H9 (cell line): ENCODE measurements at places on chromosomes 7 and 10. TPM values are rescaled to one million over a fixed set of nuclear protein-coding genes. Genes with fewer than 3 reads are reported as not detected.

Gene WDR86
- 8.1 and 9.4 TPM in 2 replicates for total RNA-seq

Gene ZSCAN21
- 23.5 and 24.3 TPM in 2 replicates for total RNA-seq

Gene CYP3A4
- total RNA-seq, result not detected in 2 replicates

Gene PDK4
- total RNA-seq, result not detected in 2 replicates

Gene PLCE1
- 0.09 and 0.13 TPM in 2 replicates for total RNA-seq

Gene CCDC3
- total RNA-seq, result 2.3 and 2.4 TPM in 2 replicates

Gene HOXA4
- total RNA-seq, result not detected in 2 replicates

Gene CRTAC1
- 0.46 and 0.48 TPM in 2 replicates for total RNA-seq

Gene CPA2
- total RNA-seq, result 0.29 TPM in 1 of 2 replicates, not detected in the other

Gene MSMB
- total RNA-seq, result not detected in 2 replicates

Gene GARIN1A
- total RNA-seq, result 0.50 and 0.98 TPM in 2 replicates

Gene FAM24B
- total RNA-seq, result not detected in 2 replicates

Gene SPDYE2B
- total RNA-seq, result not detected in 2 replicates

GRCh38 chr7:129431911-129432643 is 2.2 kb upstream of the STRIP2 start:
- no peak for DNase-seq

DNA sequence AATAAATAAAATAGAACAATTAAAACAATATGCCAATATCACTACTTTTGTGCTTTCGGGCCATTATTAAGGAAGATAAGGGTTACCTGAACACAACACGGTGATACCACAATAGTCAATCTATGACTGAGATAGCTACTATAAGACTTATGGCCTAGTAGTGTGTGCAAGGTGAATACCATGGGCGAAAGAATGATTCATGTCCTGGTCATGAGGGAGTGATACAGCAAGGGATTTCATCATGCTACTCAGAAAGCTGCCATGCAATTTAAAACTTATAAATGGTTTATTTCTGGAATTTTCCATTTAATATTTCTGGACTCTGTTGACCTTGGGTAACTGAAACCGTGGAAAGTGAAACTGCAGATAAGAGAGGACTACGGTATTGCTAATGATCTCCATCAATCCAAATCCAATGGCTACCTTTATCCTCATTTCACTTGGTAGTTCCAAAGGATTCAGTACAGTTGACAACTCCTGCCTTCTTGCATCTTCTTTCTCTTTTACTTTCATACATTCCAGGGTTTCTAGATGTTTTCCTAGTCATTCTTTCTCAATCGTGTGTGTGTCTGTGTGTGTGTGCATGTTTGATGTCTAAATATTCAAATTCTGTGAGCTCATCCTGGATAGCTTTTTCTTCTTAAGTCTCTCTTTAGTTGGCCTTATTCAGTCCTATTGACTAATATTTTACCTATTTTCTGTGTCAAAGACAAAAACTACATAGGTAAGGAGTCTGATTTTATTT is 100.5 kb upstream of the MAGI2 start:
- DNase-seq, result no peak

- peak; percentile 71 for DNase-seq
These were observed 82.7 kb downstream of the FAM204A start for GRCh38 chr10:118259288-118259906.

DNA sequence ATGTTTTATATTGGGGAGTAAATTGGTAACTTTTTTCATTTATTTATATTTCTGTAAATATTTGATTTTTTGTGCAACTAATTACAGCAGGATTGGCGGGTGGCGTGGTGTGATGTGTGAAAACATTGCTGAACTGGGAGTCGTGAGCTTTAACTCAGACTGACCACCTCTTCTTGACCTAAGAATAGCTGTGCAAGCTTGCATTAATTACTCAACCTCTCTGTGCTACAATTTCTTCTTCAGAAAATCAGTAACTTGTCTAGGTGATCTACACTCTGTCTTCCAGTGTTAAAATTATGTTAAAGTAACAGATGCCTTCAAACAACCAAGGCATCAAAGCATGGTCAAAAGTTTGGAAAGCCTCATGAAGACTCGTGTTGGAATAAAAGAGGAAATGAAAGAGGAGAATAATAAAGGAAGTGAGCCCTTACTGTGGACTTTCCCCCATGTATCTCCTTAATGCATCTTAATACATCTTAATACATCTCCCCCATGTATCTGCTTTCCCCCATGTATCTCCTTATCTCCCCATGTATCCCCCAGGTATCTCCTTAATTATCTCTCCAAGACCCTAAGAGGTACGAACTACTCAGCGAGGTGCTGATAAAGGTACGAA is 71.2 kb downstream of the SVIL start:
- no peak for DNase-seq

- DNase-seq, result no peak
These were observed 10.8 kb upstream of the BLOC1S2 start for GRCh38 chr10:100297242-100297641.

GRCh38 chr7:152050547-152050971 is 25.1 kb downstream of the GALNT11 start:
- no peak for DNase-seq

DNA sequence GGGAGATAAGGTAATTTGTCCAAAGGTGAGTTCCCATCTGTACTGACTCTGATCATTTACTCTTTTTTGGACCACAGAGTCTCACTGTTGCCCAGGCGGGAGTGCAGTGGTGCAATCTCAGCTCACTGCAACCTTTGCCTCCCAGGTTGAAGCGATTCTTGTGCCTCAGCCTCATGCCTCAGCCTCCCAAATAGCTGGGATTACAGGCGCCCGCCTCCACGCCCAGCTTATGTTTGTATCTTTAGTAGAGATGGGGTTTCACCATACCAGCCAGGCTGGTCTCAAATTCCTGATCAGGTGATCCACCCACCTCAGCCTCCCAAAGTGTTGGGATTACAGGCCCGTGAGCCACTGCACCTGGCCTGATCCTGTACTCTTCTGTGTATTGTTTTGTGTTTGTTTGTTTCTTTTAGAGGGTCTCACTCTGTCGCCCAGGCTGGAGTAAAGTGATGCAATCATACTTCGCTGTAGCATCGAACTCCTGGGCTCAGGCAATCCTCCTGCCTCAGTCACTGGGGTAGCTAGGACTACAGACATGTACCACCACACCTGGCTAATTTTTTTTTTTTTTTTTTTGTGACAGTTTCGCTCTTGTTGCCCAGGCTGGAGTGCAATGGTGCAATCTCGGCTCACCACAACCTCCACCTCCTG is 2.4 kb downstream of the NOLC1 start:
- no peak for DNase-seq

DNA sequence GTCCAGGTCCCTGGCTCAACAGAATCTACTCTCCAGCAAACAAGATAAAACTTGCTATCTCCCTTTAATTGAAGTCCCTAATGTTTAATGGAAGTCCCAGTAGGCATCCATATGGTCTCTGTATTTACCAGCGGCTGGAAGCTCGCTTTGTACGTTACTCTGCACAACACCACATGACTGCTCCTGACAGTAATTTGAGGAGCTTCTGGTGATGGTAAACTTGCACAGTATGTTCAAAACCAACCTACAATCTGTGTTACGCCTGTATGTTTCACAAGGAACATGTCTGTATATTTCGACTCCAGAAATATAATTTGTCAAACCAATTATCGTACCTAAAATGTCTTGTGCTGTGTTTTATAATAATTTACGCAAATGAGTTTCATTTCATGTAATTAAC is 4.4 kb upstream of the TECPR1 start:
- DNase-seq, result no peak

DNA sequence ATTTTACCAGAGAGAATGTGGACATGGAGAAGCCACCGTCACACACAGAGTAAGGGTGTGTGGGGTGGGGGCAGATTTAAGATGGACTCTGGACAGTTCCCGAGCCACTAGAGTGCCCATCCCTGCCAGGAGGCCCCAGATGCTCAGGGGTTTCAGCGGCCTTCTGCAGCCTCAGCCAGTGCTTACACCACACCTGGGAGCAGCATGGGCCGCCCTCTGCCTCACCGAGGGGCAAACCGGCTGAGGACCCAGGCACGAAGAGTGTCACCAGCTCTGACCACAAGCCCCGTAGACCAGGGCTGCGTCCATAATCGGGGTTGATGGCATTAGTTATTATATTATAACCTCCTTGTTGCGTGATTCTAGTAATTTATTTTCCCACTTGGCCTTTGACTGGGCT is 6.7 kb upstream of the MNX1 start:
- DNase-seq, result peak; percentile 46

GRCh38 chr7:143240291-143241168 is 18.7 kb downstream of the TAS2R40 start:
- peak; percentile 64 for DNase-seq

DNA sequence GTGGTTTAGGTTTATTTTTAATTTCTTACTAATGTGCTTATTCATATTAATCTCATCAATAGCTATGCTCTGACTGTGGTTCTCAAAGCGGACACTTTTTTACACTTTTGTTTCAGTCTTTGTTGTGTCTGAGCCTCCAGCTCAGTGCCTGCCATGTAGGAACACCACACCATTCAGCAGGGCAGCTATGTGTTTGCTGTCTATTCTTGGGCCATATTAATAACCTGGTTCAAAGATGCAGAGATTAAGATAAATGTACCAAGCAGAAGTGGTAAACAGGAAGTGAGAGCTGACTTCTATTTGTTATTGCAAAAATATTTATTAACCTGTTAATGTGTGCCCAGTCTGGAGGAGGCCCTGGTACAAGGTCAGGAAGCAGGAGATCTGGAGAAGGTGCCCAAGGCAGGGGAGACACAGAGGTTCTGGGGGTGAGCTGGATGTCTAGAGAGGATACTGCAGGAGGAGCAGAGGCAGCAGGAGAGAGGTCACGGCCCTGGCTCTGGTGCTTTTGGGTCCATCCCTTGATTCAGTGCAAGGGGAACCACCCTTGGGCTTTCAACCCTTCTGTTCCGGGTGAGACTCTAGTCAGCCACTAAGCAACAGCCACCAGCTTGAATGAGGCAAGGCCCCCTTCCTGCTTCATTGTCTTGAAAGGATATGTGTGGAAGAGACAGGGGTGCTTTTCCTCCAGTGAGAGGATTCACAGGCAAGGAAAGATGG is 1.9 kb downstream of the TBXAS1 start:
- no peak for DNase-seq

- no peak for DNase-seq
These were observed 29.6 kb downstream of the AMZ1 start for GRCh38 chr7:2717293-2718261.

- DNase-seq, result no peak
These were observed 421.0 kb downstream of the PTPRN2 start for GRCh38 chr7:158166386-158167340.

- no peak for DNase-seq
These were observed 3.2 kb upstream of the NFKB2 start for GRCh38 chr10:102392306-102392705.

DNA sequence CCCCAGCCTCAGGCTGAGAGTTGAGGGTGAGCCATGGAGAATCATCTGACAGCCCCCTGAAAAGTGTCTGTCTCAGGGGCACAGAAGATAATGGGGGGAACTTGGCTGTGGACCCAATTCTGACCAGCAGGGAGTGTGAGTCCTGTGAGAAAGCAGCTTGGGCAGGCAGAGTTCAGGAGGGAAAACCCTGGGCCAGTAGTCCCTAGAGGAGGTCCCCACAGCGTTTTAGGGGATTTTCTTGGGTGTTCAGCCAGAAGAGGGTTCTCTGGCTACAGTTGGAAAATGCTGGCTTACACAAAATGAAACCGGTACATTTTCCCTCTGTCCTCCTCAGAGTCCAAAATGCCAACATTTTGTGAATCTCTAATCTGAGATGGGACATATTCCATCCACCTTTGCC is 35.8 kb upstream of the TRIM8 start:
- DNase-seq, result no peak

DNA sequence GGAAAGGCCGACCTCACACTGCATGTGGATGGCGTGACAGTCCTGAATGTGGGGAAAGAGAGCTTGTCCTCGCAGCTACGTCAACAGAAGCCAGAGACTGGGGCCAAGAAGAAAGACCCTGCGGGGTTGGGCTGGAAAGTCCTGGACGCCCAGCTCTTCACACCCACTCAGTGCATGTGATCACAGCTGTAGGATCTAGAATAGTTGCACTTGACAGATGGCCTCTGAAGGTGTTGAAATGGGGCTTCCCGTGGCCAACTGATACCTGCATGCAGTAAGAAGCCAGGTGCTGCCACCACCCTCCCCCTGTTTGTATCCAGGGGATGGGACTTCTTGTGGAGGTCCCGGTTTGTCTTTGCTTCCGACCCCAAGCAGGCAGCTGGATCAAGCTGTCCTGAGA is 34.1 kb upstream of the OCM2 start:
- no peak for DNase-seq

- DNase-seq, result no peak
These were observed 15.0 kb downstream of the RET start for GRCh38 chr10:43091846-43092245.

GRCh38 chr7:2880874-2881533 is 36.9 kb upstream of the GNA12 start:
- peak; percentile 95 for DNase-seq

DNA sequence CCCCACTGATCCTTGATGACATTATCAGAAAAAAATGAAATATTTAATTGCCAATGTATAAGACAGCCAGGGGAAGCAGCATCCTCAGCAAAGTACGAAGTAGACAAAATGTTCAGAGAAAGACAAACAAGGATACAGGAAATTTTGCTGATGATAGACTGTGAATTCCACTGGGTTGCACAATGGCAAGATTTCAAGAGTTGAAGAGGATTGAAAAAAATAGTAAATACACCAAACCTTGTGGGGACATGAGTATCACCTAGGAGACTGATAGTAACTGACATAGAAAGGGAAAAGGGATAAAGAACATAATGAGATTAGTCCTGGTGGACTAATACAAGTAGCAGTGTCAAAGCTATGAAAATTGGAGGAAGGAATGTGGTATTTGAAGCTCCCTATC is 16.5 kb downstream of the CNOT4 start:
- DNase-seq, result no peak

- no peak for DNase-seq
These were observed 6.7 kb downstream of the TLL2 start for GRCh38 chr10:96507044-96507443.

- no peak for DNase-seq
These were observed 244.0 kb upstream of the CXCL12 start for GRCh38 chr10:44628921-44629320.

DNA sequence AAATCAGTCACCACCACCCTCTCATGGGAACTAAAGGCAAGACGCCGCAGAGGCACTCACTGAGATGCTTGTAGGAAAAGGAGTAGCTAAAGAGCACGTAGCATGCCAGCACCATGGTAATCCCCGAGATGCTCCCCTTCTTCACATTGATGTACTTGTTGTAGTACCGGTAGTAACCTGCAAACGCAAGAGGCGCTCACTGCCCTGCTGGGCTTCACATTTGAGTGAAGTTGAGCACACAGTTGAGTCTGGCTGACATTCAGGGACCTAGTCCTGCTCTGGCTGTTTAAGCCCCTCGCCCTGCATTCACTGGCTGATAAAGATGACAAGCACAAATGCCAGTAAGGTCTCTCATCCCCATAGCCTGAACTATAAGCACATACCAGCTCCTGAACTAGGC is 6.9 kb downstream of the ATP5MF start:
- DNase-seq, result peak; percentile 71

DNA sequence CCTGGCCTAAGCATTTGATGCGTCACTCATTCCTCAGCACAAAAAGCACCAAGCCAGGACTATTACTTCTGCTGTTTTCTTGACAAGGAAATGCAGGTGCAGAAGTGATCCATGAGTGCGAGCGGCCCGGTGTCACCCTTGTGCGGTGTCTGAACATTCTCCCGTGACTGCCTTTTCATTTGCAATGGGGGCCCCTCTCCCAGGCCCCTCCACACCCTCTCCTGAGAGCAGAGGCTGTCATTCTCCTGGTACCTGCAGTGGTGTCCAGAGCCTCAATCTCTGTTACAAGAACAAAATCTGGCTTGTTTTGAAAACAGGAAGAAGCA is 213.1 kb downstream of the DIP2C start:
- no peak for DNase-seq

GRCh38 chr10:102286216-102286615 is 40.9 kb downstream of the GBF1 start:
- DNase-seq, result no peak

GRCh38 chr7:41652267-41652666 is 50.6 kb downstream of the INHBA start:
- DNase-seq, result no peak
